ENCODE measurements at places on chromosomes 12 and 14.

GRCh38 chr12:132389526-132390286 is 60.3 kb upstream of the GALNT9 start:
- no peak for DNase-seq

DNA sequence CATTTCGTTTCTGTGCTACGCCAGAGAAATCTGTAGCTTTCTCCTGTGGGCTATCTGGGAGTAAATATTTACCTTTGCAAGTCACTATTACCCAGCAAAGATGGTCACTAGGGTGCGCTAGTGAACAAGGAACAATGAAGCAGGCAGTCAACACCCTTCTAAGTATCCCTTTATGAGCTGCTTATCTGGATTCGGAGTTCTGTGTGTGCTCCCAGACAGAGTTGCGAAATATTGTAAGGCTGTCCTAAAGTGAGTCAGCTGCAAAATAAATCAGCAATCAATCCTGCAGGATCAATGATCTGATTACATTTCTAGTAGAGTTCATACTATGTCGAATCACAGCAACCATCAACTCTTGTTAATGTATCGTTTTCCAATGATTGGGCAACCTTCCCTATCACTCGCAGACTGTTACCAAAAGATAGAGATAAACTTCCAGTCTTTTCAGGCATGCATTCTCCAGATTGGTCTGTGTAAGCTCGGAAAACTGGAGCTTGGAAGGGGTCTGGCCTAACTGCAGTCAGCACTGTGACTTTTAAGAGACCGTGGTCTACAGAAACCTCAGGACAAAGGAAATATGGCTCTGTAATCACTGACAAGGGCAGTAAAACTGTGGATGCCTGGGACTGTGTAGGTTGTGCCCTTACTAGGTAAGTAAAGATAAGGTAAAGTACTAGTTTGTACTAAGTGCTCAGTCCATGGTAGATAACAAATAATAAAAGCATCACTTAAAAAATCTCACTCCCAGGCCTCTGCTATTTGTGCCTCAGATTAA is 133.5 kb downstream of the KCNK10 start:
- DNase-seq, result peak; percentile 74

GRCh38 chr12:44993161-44993560 is 57.7 kb downstream of the DBX2 start:
- no peak for DNase-seq

- peak; percentile 48 for DNase-seq
Observed at GRCh38 chr12:53495903-53496751, 3.1 kb downstream of the MAP3K12 start.

GRCh38 chr12:104423809-104424208 is 32.9 kb upstream of the CHST11 start:
- no peak for DNase-seq

GRCh38 chr12:120921637-120922036 is 17.5 kb upstream of the SPPL3 start:
- DNase-seq, result no peak

DNA sequence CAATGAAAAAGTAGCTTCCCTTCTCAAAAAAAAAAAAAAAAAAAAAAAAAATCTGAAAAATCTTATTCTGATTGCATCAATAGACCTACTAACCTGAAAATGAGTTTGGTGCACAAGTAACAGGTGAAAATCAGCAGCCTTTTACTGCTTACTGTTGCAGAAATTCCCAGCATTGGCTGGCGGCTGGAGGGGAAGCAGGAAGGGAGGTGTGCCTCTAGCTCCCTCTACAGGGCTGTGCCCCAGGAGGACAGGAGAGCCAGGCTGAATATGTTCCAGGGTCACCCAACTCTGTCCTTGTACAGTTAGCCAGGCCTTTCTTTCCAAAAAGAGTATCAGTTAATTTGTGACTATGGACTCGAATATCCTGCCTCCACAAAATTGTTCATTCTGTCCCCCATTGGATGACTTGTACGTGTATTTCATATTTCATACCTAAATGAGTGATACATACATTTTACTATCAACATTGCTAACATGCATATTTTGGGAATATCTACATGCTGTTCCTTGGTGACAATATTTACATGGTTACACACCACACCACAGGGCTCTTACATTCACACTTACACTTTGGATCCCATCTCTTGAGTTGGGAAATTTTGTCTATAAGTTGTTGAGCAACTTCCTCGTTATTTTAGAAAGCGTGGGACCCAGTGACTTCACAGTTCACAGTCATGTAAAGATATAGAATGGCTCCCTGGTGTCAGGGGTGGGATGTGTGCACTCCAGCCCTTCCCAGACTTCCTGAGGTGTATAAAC is 124.8 kb downstream of the SAMD4A start:
- peak; percentile 90 for DNase-seq

GRCh38 chr12:1282670-1283315 is 291.8 kb downstream of the ERC1 start:
- no peak for DNase-seq

DNA sequence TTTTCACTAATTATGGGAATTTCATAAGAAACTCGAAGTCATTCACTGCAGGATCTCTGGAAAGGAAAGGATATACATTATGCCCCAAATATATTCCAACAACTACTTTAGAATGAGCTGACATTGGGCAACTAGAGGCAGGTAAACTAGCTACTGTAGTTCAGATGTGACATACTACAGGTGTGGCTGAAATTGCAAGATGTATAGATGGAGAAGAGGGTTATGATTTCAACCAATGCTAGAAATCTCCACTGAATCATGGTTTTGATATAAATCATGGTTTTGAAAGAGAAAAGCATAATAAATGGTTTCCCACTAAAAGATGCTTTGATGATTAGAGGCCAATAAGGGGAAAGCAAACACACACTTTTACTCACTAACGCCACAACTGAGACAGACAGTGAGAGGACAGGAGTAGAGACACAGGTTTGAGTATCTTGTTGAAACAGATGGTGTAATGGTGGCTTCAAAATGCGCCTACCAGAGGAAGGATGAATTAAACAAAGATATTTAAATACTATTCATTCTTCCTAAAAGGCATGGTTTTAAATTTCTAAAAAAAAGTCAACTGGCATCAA is 296.1 kb upstream of the DIO2 start:
- no peak for DNase-seq

GRCh38 chr12:132577191-132577920 is 33.0 kb downstream of the LRCOL1 start:
- DNase-seq, result no peak

GRCh38 chr14:84749191-84749955 is 780.6 kb upstream of the FLRT2 start:
- DNase-seq, result no peak

DNA sequence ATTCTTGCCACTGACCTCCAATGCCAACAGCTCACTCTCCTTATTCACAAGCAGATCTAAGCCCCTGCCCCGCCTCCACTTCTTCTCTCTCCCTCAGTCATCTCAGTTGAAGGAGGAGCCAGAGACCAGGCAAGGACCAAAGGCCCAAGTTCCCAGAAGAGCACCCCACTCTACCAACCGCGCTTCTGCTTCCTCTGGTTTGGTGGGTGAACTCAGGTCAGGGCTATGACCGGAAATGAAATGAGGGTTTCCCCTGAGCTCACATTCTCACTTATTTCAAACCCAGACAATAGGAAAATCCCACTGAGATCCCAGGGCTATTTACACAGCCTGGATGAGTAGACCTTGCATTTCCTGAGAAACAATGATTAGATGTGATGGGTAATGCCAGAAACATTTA is 9.9 kb downstream of the DPF3 start:
- DNase-seq, result peak; percentile 41

- no peak for DNase-seq
Observed at GRCh38 chr12:131618303-131618658, 92.6 kb upstream of the SFSWAP start.

DNA sequence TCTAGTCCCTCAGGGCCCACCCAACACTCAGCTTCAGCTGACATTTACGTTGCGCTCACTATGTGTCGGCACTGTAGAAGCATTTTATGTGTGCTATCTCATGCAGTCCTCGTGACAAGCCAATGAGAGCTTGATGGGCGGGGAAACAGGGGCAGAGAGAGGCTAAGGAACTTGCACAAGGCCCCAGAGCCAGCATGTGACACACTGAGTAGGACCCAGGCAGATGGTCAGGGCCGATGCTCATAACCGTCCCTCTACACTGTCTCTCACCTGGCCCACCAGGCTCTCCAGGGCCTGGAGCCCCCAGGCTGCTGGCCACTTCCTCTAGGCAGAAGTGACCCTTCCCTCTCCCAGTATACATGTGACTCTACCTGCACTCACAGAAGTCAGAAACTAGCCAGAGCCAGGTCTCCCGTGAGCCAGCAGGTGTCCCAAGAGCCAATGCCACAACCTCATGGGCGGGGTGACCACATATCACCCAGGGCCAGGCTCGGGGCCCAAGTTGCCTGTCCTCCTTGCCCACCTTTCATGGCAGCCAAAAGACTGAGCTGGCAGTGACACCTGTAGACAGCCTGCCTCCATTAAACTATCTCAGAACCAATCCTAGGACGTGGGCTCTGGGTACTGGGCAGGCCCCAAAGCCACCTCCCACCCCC is 38.3 kb downstream of the TTC7B start:
- no peak for DNase-seq

GRCh38 chr12:101793401-101793800 is 37.4 kb downstream of the GNPTAB start:
- DNase-seq, result peak; percentile 78

DNA sequence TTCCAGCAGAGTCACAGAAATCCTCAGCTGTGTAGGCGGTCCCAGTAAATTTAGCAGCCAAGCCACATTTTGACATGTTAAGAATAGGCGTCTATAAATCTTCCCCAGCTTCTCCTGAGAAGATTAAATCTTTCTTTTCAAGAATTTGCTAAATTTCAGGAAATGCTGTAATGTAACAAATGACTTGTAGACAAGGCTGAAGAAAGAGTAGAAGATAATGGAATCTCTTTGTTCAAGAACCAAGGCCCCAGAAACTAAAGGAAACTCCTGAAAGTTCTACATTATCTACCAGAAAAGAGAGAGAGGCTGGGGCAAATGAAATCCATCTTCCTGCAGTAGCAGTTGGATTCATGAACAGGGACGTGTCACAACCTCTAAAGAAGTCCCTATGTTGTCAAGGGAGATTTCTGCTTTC is 760.3 kb downstream of the NOVA1 start:
- no peak for DNase-seq

DNA sequence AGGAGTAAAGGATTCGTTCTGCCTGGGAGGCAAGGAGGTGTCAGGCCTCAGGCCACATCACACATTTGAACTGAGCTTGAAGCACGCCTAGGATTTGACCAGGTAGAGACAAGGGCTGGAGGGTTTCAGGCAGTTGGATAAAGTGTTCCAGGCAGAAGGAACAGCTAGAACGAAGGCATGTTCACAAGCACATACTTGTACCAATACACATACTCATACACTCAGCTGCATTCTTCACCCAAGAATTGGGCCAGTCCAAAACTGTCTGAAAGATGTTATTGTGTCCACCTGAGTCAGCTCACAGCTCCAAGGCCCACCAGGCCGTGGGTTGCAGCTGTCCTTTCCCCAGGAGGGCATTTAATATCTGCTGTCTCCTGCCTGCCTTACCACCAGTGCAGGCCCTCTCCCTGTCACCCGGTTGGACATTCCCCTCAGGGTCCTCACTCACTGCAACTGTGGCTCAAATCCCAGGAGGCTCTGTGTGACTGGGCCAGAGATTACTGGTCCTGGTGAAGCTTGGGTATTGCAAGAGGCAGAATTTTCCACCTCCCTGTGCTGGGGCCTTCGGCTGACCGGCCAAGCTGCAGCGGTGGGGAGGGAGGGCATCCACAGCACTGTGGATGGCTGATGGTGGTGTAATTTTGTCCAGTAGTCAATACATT is 12.8 kb upstream of the AQP2 start:
- DNase-seq, result no peak

DNA sequence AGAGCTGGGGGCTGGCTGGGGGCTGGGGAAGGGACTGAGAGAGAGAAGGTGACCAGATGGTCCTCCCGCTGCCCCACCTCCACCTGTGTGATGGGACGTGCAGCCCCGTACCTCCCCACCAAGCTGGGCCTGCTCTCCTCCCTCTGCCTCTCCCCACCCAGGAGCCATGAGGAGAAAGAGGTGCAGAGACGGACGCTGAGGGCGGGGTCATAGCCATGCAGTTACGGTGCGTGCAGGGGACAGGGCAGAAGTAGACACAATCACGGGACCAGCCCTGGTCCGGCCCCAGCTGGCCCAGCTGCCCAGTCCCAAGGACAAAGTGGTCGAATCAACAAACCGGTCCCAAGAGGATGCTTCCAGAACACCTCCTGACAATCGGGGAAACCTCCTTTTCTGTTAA is 33.2 kb downstream of the RFLNA start:
- DNase-seq, result no peak

DNA sequence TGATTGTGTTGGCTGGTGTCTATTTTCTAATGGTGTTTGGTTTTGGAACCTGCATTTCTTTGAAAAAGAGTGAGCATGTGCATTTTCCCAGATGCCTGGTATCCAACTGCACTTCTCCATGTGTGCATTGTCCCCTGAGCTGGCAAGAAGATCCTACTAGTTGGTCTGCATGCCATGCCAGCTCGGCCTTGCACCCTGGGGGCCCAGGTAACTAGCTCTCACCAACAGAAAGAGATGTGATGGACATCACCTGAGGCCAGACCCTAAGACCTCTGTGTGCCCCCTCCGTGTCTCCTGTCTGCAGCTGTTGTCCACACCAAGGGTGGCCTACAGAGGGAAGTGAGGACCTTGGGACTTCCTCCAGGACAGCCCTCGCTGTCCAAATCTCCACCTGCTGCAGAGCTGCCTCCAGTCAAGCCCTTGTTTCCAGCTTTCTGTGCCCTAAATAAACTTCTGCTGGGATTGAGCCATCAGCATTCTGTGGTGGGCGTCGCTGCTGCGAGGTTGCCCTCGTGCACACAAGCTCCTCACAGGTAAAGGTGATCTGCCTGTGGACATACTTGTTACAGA is 30.1 kb upstream of the GPR132 start:
- DNase-seq, result no peak

- DNase-seq, result no peak
Observed at GRCh38 chr14:91367173-91368171, 50.1 kb downstream of the CCDC88C start.

DNA sequence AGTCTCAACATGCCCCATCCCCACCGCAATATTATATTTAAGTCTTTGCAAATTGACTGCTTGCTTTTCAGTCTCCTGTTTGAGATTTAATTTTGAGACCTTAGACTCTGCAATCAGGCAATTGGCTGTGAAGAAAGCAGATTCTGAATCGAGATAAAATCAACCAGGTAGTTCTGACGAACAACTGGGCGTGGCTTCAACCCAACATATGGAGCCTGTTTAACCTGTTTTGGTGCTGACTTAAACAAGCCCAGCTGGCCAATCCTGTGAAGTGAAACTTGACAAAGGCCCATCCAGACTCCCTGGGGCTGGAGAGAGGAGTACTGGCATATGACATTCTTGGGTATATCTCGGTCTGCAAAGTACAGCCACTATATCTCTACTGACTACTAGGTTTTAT is 9.8 kb upstream of the CIPC start:
- DNase-seq, result no peak

DNA sequence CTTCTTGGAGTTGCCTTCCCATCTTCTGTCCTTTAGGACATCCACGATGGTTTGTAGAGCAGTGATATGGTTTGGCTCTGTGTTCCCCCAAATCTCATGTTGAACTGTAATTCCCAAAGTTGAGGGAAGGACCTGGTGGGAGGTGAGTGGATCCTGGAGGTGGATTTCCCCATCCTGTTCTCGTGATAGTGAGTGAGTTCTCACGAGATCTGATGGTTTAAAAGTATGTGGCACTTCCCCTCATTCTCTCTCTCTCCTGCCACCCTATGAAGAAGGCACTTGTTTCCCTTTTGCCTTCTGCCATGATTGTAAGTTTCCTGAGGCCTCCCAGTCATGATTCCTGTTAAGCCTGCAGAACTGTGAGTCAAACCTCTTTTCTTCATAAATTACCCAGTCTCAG is 99.2 kb downstream of the BRMS1L start:
- no peak for DNase-seq

- DNase-seq, result peak; percentile 7
Observed at GRCh38 chr12:20213723-20214625, 154.4 kb upstream of the PDE3A start.

All from inflammatory macrophage treated with lipopolysaccharide for 4 hours (primary cell).